PC-3 (cell line): ENCODE measurements at places on chromosomes 11 and 22. TPM values are rescaled to one million over a fixed set of nuclear protein-coding genes. Genes with fewer than 3 reads are reported as not detected.

The CARNS1 gene
- 0.22 TPM in 1 of 2 replicates, not detected in the other for total RNA-seq

The BTG4 gene
- total RNA-seq: not detected in 2 replicates

GRCh38 chr11:8328231-8328794, 64.6 kb upstream of the LMO1 start:
- DNase-seq: no peak
- H3K27me3 ChIP-seq: peaks cover 12% of the 10 kb centered on the region; the same call in 1 of the 2 replicates
- no peak overlapping the region for H3K27ac ChIP-seq
- no peaks in the 10 kb centered on the region for H3K36me3 ChIP-seq
- peaks cover 6% of the 10 kb centered on the region for H3K4me1 ChIP-seq

DNA sequence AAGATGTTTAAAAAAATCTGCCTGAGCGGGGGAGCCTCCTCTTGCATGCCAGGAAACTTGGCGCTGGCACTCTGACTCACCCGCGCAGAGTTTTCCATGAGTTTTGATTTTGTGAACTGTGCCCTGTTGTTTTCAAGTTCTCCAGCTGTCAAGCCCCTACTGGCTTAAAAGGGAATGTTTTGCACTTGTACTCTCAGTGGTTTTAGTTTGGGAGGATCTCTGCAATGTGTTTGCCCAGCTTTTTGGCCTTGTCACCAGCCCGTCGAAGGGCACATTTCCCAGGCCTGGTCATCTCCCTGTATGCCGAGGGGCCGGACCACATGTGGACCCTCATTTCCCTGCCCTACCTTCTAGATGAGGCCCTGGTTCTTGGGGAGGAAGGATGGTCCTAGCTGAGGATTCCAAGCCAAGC, 12.2 kb downstream of the MRGPRF start:
- H3K4me3 ChIP-seq: no peak overlapping the region
- H3K36me3 ChIP-seq: no peaks in the 10 kb centered on the region
- no peaks in the 10 kb centered on the region for H3K4me1 ChIP-seq
- DNase-seq: peak; percentile 63
- no peaks in the 10 kb centered on the region for H3K27me3 ChIP-seq

GRCh38 chr11:57798905-57799559, 37.4 kb downstream of the CTNND1 start:
- peak overlapping the region; percentile 82 for H3K27ac ChIP-seq
- peaks cover 56% of the 10 kb centered on the region for H3K36me3 ChIP-seq
- DNase-seq: peak; percentile 97
- no peaks in the 10 kb centered on the region for H3K27me3 ChIP-seq
- H3K4me1 ChIP-seq: peaks cover 33% of the 10 kb centered on the region

- H3K36me3 ChIP-seq: no peaks in the 10 kb centered on the region
- DNase-seq: peak; percentile 15
- H3K4me1 ChIP-seq: no peaks in the 10 kb centered on the region
- no peak overlapping the region for H3K4me3 ChIP-seq
- no peak overlapping the region for H3K27ac ChIP-seq
Observed at GRCh38 chr22:22882033-22882717, 5.4 kb upstream of the IGLL5 start.

DNA sequence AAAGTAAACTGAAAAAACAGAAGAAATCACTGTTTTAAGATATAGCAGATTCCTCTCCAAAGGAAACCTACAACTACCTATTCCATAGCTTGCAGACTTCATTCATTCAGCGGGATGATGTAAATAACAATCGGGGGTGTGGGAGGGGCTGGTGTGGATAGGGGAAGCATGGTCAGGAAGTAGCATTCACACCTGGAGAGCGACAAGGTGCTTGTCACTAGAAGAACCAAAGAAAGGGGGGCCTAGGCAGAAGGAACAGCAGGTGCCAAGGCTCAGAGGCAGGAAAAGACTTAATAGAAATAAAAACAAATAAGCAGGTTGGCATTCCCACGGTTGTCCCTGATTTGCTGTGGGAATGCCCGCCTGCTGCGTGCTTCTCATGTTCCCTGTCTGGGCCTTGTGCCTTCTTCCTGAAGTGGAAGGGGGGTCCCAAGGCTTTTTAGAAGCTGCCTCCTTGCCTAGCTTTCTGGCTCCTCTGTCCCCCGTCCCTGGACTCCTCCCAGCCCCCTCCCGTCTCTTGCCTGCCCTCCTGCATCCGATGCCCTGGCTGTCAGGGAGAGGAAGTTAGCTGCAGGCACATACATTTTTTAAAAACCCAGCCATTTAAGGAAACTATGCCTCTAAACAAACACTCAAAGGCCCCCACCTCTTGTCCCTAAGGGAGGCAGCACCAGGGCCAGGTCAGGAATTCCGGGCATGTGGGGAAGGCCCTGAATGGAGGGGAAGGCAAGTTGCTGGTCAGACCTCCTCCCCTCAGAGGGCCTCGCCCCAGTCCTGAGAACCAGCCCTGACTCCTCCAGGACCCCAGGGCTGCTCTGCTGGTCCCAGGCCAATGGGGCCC, 54.7 kb upstream of the PRDM11 start:
- no peak overlapping the region for H3K27ac ChIP-seq
- H3K4me1 ChIP-seq: peaks cover 43% of the 10 kb centered on the region
- H3K4me3 ChIP-seq: no peak overlapping the region

DNA sequence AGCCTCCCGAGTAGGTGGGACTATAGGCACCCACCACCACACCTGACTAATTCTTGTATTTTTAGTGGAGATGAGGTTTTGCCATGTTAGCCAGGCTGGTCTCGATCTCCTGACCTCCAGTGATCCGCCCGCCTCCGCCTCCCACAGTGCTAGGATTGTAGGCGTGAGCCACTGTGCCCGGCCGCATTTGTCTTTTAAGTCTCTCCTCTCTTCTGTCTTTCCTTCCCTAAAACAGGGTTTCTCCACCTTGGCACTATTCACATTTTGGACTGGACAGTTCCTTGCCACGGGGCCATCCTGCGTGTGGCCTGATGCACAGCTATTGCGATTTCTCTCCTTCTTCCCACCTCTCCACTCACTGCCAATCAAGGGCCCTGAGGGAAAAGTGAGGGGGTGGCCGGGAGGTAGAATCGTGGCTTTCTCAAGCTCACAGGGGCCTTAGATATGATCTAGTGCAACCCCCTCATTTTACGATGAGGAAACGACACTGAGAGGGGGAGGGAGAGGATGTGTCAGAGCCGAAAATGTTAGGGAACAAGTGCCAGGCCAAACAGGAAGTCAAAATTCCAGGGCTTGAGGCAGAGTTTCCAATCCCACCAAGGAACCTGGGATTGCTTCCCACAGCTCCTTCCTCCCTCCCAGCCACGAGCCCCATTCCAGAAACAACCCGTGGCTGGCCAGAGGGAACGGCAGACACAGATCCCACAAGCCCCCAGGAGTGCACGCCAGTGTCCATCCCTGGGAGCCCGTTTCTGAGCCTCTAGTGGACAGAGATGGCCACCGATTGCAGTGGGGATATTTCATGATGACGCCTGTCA, 21.2 kb downstream of the SCGB1A1 start:
- H3K36me3 ChIP-seq: no peaks in the 10 kb centered on the region
- peak overlapping the region; percentile 13; the same call in 1 of the 2 replicates for H3K4me3 ChIP-seq
- peak; percentile 56 for DNase-seq
- no peaks in the 10 kb centered on the region for H3K27me3 ChIP-seq
- peaks cover 18% of the 10 kb centered on the region for H3K4me1 ChIP-seq

DNA sequence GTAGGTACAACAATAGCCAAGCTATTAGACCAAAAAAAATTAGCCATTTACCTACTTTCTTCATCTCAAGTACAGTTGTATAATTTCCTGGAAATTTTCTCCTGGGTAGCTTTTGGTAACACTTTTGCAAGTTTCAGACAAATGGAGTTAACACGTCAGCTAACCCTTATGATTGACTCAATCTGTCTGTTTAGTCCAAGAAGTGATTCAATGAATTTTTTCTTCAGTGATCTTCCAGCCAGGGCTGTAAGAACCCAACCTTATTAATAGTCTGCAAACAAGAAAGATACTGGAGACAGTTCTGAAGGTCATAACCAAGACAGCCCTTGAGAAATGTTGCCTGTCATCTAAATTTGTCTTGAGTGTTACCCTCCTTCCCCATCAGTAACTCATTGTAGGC, 30.1 kb upstream of the FIBIN start:
- H3K27me3 ChIP-seq: no peaks in the 10 kb centered on the region
- H3K4me3 ChIP-seq: no peak overlapping the region
- no peaks in the 10 kb centered on the region for H3K36me3 ChIP-seq
- H3K4me1 ChIP-seq: no peaks in the 10 kb centered on the region

GRCh38 chr22:46195487-46196165, 45.3 kb downstream of the PPARA start:
- H3K27ac ChIP-seq: no peak overlapping the region
- H3K4me3 ChIP-seq: no peak overlapping the region
- no peaks in the 10 kb centered on the region for H3K36me3 ChIP-seq
- no peak for DNase-seq
- H3K27me3 ChIP-seq: no peaks in the 10 kb centered on the region

GRCh38 chr11:72195518-72196270, 3.8 kb downstream of the FOLR1 start:
- H3K27me3 ChIP-seq: no peaks in the 10 kb centered on the region
- peaks cover 5% of the 10 kb centered on the region; the same call in 1 of the 2 replicates for H3K4me1 ChIP-seq
- no peak overlapping the region for H3K4me3 ChIP-seq
- DNase-seq: no peak
- no peak overlapping the region for H3K27ac ChIP-seq
